ENCODE measurements at places on chromosomes 5 and 9. TPM values are rescaled to one million over a fixed set of nuclear protein-coding genes. Genes with fewer than 3 reads are reported as not detected.
A peak's percentile ranks its signal among the peaks of the same experiment; 100 is the strongest.

- H3K27ac ChIP-seq: peak within 1 kb of the TSS; percentile 49
- H3K36me3 ChIP-seq: peaks cover 2% of the 10 kb centered on the region
- H3K27me3 ChIP-seq: peaks cover 84% of the 10 kb centered on the region
- H3K4me3 ChIP-seq: peak within 1 kb of the TSS; percentile 72
These were observed at the start of gene NPR3 for GRCh38 chr5:32710550-32711361. TSS of gene NPR3 (plus strand) at chr5:32711321. CDS start at chr5:32711777, 456 bp downstream.

GRCh38 chr9:120783602-120784047 is 9.6 kb downstream of the FBXW2 start:
- H3K4me1 ChIP-seq: peaks cover 40% of the 10 kb centered on the region
- H3K27ac ChIP-seq: no peak overlapping the region
- no peak for DNase-seq
- H3K36me3 ChIP-seq: peaks cover 58% of the 10 kb centered on the region

Gene RFK
- 17.0 TPM for total RNA-seq

- DNase-seq: no peak
- H3K4me1 ChIP-seq: no peaks in the 10 kb centered on the region
- no peaks in the 10 kb centered on the region for H3K36me3 ChIP-seq
- H3K27me3 ChIP-seq: no peaks in the 10 kb centered on the region
These were observed 68.3 kb upstream of the TXNDC8 start for GRCh38 chr9:110405858-110406443.

Gene PCDHB8
- not detected for total RNA-seq

Gene PCDHGB7
- not detected for total RNA-seq

- DNase-seq: no peak
- no peak overlapping the region for H3K4me3 ChIP-seq
- H3K36me3 ChIP-seq: no peaks in the 10 kb centered on the region
- H3K27ac ChIP-seq: no peak overlapping the region
- H3K4me1 ChIP-seq: peaks cover 4% of the 10 kb centered on the region
- H3K27me3 ChIP-seq: peaks cover 15% of the 10 kb centered on the region
These were observed 42.7 kb downstream of the C5orf22 start for GRCh38 chr5:31574772-31575171.

Gene LURAP1L
- not detected for total RNA-seq

DNA sequence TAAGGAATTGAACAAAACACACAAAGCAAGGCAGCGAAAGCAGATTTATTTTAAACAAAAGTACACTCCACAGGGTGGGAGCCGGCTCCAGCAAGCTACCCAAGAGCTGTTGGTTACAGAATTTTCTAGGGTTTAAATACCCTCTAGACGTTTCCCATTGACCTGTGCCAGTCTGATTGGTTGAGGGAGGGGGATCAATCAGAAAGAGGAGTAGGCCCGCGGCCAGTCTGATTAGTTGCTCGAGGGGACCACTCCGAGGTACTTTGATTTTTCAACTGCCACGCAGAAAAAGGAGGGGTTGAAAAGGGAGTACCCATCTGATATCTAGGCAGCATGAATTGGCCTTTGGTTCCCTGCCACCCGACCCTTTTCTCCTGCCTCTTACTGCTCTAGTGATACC is 998 bp downstream of the SRP19 start:
- peaks cover 51% of the 10 kb centered on the region for H3K4me1 ChIP-seq
- DNase-seq: no peak
- H3K27ac ChIP-seq: peak overlapping the region; percentile 89
- H3K27me3 ChIP-seq: peaks cover 7% of the 10 kb centered on the region

Gene CXCL14
- total RNA-seq: not detected

Gene WDR38
- not detected for total RNA-seq

GRCh38 chr9:68601081-68601480 is 60.4 kb upstream of the TMEM252 start:
- no peaks in the 10 kb centered on the region for H3K4me1 ChIP-seq
- no peak overlapping the region for H3K27ac ChIP-seq
- no peaks in the 10 kb centered on the region for H3K36me3 ChIP-seq
- DNase-seq: no peak

GRCh38 chr5:17147617-17148016 is 69.8 kb upstream of the BASP1 start:
- DNase-seq: no peak
- no peak overlapping the region for H3K4me3 ChIP-seq
- no peaks in the 10 kb centered on the region for H3K4me1 ChIP-seq
- H3K27me3 ChIP-seq: no peaks in the 10 kb centered on the region
- H3K27ac ChIP-seq: no peak overlapping the region

- H3K4me3 ChIP-seq: no peak overlapping the region
- H3K27me3 ChIP-seq: peaks cover 23% of the 10 kb centered on the region
- no peaks in the 10 kb centered on the region for H3K4me1 ChIP-seq
- DNase-seq: no peak
- no peaks in the 10 kb centered on the region for H3K36me3 ChIP-seq
These were observed 30.3 kb downstream of the SLC25A46 start for GRCh38 chr5:110769000-110769681.

DNA sequence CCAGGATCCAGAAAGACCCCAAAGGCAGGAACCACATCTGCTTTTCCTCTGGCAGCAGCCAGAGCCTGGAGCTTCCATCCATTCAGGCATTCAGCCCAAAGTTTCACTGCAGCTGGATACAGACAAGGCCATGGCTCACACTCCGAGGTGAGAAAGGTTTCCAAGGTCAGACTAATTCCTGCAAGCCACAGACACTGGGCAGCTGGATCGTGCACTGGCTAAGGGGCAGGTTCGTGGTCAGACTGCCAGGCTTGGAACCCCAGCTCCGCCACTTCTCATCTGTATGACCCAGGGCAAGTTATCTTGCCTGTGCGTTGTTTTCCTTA is 36.9 kb downstream of the SPOCK1 start:
- no peaks in the 10 kb centered on the region for H3K36me3 ChIP-seq
- no peak for DNase-seq
- no peak overlapping the region for H3K4me3 ChIP-seq

Gene SPATA31D4
- total RNA-seq: not detected

Gene GLDC
- 6.3 TPM for total RNA-seq

GRCh38 chr9:19665146-19665863 is 123.5 kb downstream of the SLC24A2 start:
- H3K27me3 ChIP-seq: peaks cover 35% of the 10 kb centered on the region
- peak; percentile 59 for DNase-seq
- H3K27ac ChIP-seq: peak overlapping the region; percentile 47
- peaks cover 18% of the 10 kb centered on the region for H3K4me1 ChIP-seq
